ENCODE measurements at places on chromosomes 7 and 10.

DNA sequence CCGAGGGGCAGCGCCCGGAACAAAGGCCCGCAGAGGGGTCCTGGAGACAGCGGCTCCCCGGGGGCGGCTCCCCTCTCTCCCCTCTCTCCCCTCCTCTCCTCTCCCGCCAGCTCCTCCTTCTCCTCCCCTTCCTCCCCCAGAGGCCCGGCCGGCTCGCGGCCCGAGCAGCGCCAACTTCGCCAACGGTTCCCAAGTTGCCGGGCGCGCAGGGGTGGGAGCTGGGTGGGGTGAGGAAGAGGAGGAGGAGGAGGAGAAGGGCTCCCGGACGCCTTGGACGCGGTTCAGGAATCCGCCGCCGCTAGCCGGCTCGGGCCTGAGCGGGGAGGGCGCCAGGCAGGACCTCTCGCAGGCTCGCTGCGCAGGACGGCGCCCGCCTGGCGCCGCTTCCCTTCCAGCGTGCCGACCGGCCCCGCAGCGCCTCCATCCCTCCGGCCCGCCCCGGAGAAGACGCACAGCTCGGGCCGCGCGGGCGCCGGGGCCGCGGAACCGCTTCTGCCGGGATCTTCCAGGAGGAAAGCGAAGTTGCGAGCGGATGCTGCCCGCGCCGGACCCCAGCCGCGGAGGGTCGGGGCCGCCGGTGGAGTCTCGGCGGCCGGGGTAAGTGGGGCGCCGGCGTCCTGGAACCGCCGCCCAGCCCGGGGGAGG is at the start of gene CHST3:
CHST3 (plus strand) TSS at position 298 of the 645 bp plus-strand sequence. CDS start 41,448 bp downstream, outside the sequence.
- no peak for DNase-seq

GRCh38 chr7:141463986-141464385 is 87.2 kb upstream of the AGK start:
- no peak for DNase-seq

GRCh38 chr10:77629775-77630506 is 7.7 kb downstream of the KCNMA1 start:
- no peak for DNase-seq

GRCh38 chr7:73887762-73888161 is 26.8 kb downstream of the TMEM270 start:
- no peak for DNase-seq

- DNase-seq = no peak
Measured at GRCh38 chr7:157439149-157439548, 102.3 kb downstream of the DNAJB6 start.

DNA sequence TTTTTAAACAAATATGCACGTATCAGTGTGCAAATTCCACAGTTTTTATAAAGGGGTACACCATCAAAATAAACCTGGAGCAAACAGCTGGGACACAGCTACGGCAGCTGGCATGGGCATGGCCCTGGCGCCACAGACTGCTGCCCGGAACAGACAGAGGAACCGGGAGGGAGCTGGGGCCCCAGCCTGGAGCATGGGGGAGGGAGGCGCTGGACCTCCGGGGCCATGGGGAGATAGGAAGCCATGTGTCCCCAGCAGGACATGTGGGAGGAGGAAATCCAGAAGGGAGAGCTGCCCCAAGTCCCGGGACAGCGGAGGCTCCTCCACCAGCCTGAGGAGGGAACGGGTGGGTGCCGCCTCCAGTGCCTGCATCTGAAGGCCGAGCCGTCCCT is 180.1 kb downstream of the MAD1L1 start:
- no peak for DNase-seq

GRCh38 chr7:120402801-120403200 is 129.8 kb downstream of the KCND2 start:
- no peak for DNase-seq

DNA sequence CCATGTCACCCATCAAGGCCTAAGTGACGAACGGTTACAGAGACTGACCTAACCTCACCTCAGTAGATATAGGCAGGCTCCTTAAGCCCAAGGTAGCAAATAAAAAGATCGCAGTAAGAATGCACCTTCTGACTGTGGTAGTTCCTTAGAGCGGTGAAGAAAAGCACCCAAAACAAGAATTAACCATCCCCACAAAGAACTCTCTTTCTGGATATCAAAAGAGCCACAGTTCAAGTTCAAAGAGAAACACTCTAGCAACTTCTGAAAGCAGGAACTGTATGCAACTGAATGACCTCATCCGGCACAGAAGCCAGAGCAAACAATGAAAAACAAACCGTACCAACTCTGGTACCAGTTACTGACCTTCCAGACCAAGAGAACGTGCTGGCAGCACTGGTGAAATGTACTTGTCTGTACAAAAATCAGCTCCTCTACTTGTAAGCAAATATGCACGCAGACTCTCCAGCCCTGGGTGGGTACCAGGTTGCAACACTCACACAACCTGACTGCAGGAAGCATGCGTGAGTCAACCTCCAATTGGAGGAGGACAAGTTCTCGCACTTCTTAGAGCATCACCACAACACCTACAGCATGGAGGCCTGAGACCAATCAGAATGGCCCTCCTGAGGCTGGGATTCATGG is 202.7 kb downstream of the FAM107B start:
- no peak for DNase-seq

DNA sequence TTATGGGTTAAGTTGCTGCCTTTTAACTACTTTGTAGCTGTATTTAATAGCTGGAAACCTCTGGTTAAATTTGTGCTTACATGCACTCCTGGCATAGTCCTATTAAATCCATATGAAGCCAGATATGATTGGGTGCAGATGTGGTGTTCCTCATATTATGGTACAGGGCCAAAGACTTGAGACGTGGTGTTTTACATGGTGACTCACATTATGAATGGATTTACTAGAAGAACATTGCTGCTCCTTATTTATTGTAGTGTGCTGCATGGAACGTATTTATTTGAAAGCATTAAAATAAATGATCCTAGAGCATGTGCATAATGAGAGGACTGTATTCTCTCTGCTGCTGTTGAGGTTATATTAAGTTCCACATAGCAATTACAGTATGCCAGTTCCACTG is 224.1 kb downstream of the SLC25A13 start:
- DNase-seq = no peak

GRCh38 chr7:87420173-87420572 is 55.3 kb downstream of the ABCB4 start:
- no peak for DNase-seq

DNA sequence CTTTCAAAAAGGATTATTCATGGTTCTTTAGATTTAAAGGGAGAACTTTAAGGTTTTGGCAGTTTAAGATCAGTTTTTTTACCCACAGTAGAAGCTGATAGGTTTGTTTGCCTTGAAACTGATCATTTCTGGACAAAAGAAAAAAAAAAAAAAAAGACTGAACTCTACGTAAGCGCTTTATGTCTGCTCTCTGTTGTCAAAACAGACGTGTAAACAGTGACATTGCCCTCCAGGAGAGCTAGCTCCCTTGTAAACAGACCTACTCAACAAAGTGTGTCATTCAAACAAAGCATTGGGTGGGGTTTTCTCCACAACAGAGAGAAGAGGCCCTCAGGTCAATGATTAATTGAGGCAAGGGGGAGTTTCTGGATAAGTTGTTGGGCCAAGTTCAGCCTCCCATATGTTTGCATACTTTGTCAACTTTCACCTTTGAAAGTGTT is 568.1 kb upstream of the LRRN3 start:
- DNase-seq = no peak

DNA sequence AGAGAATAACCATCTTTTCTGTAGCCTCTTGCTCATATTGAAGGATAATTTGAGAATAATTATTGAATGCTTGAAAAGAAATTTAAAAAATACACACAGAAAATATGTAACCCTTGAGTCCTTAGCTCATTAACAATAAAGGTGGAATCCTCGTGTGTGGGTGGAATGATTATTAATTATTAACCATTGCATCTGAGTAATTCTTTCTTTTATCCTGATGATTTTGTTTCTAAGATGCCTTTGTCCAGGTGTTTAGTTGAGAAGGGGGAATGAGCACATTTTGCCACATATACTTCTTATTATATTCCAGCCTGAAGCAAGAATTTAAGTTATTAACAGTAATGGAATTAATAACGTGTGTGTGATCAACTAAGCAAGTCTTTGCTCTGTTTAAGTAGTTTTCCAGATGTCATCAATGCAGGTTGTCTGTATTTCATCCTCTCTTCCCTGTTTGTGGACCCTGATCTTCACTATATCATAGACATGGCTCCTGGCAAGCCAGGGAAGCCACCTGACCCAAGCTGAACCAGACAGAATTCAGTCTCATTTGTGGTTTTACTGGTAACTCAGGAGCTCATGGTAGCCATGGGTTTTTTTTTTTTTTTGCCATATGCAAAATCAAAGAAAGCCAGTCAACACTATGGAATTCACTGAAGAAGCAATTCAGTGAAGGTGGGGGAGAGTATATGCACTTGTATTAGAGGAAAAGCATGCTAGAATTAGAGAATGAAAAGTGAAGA is 144.3 kb downstream of the KIF20B start:
- no peak for DNase-seq

- no peak for DNase-seq
Measured at GRCh38 chr7:155225095-155225494, 72.6 kb upstream of the INSIG1 start.

DNA sequence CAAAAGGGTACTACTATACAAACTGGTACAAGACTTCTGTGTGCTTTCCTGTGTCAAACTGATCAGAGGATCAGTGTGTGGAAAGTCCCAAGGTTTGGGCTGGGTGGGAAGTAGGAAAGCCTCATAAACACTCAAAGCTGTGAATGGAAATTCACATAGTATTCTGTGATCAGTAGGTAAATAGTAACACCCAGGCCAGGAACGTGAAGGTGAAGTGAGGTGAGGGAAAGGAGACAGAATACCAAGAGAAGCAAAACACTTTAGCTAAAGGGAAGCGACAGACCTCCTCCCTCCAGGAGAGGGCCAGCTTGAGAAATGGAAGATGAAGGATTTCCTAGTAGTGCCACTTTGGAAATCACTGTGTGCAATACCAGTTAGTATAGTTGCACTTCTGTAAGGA is 451.9 kb downstream of the KCNMA1 start:
- DNase-seq = no peak
